Non-pigmented ciliary epithelial cell (primary cell): ENCODE measurements at places on chromosomes 16 and 17.

GRCh38 chr17:27550291-27550930, 80.6 kb upstream of the LGALS9 start:
- no peak for DNase-seq

DNA sequence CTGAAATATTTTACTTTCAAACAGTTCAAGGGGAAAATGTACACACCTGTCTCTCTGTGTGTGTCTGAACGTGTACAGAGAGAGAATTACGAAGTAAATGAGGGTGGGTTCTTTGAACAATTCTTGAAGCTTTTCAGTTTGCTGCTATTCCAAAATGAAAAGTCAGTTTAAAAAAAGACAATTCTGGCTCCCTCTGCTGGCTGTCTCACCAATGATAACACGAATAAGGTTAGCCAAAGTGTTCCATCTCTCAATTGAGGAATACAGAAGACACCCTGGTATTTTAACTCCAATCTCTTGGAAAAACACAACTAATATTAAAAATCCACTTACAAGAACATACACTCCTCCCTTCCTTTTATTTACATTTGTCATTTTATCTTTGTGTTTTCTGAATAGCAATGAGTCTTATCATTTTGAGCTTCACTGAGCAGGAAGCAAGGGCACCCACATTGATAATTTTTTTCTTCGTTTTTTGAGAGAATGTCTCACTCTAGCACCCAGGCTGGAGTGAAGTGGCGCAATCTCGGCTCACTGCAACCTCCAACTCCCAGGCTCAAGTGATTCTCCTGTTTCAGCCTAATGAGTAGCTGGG, 20.5 kb downstream of the EFTUD2 start:
- no peak for DNase-seq

- no peak for DNase-seq
Observed at GRCh38 chr17:74390680-74391653, 23.7 kb downstream of the GPR142 start.

GRCh38 chr16:27634779-27635178, 84.8 kb downstream of the KATNIP start:
- DNase-seq: no peak

- DNase-seq: no peak
Observed at GRCh38 chr16:11136600-11136999, 119.4 kb downstream of the SOCS1 start.

DNA sequence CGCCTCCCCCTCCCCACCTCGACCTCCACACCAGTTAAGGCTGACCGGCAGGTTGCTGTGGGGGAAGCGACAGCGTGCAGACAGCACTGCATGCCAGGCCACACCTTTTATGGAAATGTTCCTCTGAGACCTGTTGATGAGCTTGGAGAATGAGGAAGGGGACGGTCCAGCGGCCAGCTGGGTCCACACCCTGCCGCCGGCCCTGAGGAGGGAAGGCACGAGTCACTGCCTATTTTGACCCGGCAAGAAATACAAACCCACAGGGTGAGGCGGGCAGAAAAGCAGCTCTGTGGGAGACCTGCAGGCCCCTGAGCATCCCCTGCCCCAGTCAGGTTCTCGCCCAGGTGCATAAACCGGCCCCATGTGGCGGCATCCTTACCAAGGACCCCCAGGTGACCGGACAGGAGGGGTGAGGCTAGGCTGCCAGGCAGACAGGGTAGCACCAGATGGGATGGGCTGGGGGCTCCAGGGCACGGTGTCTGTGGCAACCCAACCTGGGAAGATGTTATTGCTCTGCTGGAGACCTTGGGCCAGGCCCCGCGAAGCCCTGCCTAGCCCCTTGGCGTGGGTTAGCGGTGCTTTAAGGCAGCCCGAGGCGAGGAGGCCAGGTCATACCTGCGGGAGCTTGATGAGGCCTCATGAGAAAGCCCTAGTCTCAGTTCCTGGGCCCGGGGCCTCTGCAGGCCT, 12.7 kb downstream of the NATD1 start:
- DNase-seq: no peak

GRCh38 chr17:61414141-61414935, 14.7 kb downstream of the TBX2 start:
- DNase-seq: no peak

DNA sequence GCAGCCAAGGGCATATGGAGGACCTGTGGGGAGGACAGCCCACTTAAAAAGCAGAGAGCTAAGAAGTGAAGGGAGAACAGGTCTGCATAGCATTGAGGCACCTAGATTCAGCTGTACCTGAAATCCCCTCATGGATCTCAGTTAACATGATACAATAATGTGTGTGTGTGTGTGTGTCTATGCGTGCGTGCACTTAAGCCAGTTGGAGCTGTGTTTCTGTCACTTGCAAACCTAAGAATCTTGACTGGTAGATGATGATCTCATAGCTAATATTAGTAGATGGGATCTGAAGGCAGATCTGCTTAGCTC, 1.7 kb upstream of the ITPRIPL2 start:
- no peak for DNase-seq

DNA sequence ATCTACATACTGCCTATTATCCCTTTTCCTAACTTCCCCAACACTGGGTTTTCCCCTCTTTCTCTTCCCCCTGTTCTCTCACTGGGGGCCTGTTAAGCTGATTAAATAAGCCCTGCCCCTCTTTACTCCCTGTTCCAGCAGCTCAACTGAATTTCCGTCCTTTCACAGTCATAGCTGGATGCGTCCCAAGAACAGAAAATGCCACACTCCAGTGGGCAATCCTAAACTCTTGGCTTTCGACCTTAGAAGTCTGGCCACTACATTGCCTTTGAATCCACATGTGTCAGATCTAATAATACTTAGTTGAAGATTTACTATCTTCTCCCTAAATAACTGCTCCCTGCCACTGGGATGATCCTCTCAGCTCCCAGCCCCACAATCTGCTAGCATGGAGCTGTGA, 34.5 kb downstream of the KCNJ16 start:
- DNase-seq: no peak

DNA sequence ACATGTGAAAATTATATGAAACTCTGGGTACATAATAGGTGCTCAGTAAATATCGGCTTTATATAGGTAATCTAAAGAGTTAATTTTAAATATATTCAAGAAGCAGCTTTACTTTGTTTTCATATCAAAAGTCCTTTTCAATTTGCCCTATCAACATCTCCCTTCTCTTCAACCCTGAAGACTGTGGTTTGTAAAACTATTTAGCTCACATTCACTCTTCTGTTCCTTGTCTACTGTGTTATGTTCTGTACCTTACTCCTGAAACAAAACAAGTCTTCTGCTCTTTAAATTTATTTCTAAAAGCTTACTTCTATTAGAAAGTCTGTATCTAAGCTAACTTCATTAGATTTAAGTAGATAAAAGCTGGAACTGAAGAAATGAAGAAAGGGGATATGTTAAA, 301.7 kb upstream of the PMFBP1 start:
- DNase-seq: no peak

- no peak for DNase-seq
Observed at GRCh38 chr16:25692351-25692741, 587 bp downstream of the HS3ST4 start.

- no peak for DNase-seq
Observed at GRCh38 chr17:30176855-30177254, 58.6 kb downstream of the SLC6A4 start.

DNA sequence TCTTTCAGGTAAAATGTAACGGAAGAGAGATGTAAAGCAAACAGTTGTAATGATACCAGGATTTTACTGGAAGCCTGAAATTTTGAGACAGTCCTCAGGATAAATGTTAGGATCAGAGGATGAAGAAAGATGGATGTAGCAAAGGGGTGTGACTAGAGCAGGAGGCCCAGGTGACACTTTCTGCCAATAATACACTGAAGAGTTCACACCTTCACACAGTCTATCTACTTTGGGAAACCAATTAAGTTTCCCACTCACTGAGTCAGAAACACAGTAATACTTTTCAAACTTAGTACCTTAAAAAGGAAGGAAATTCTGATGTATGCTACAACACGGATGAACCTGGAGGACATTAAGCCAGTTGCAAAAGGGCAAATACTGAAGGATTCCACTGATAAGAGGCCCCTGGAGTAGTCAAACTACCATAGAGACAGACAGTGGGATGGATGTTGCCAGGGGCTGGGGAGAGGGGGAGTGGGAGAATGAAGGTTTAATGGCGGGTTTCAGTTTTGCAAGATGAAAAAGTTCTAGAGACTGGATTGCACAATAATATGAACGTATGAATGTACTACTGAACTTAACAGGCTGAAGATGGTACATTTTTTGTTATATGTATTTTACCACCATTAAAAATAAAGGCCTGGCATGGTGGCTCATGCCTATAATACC, 62.3 kb downstream of the CYTH1 start:
- no peak for DNase-seq

- DNase-seq: no peak
Observed at GRCh38 chr17:77410470-77410869, 269.7 kb downstream of the SEC14L1 start.

DNA sequence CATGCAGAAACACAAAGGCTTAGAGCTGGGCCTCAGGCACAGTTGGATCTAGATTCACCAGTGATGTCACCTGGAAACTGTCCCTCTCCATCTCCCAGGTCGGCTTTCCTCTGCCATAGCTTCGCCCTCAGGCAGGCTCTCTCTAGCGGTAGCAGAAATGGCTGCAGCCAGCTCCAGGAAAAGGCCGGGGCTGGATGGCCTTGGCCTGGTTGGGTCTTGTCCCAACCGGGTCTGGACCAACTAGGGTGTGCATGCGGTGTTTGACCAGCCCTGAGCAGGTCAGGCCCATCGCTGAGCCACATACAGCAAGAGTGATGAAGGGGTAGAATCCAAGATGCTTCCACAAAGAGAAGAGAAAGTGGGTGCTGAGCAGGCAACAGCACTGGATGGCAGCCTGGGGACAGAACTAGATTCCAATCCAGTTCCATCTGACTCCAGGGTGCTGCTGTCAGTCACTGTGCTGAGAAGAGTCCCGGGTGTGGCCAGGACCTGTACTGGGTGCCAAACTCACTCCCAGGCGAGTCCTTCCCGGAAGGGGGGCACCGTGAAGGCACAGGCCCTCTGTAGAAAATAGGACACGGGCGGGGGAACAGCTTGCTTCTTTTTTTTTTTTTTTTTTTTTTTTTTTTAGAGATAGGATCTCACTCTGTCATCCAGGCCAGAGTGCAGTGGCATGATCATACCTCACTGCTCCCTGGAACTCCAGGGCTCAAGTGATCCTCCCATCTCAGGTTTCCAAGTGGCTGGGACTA, 51.8 kb downstream of the SOCS3 start:
- no peak for DNase-seq

DNA sequence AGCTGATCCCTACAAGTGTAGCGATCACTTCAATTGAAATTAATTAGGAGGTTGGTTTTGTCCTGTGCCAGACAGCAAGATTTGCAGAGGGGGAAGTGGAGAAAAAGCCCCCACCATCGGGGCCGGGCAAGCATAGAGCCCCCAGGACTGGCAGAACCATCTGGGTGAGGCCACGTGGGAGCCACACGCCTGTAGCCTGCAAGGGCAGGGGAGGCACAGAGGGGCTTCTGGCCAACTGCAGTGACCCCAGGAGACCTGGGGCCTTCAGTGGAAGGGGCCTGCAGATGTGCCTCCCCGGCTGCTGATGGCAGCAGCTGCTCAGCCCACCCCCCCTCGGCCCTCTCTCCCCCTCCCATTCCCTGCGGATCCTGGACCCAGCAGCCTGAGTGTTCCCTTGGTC, 54.1 kb downstream of the BAHCC1 start:
- no peak for DNase-seq

GRCh38 chr17:46031920-46032319, 32.9 kb downstream of the STH start:
- no peak for DNase-seq

DNA sequence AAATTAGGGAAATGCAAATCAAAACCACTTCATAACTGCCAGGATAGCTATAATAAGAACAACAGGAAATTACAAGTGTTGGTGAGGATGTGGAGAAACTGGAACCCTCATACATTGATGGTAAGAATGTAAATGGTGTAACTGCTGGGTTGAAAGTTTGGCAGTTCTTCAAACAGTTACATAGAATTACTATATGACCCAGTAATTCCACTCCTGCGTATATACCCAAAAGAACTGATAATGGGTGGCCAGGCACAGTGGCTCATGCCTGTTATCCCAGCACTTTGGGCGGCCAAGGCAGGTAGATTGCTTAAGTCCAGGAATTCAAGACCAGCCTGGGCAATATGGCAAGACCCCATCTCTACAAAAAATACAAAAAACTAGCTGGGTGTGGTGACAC, 4.5 kb upstream of the CMTM4 start:
- DNase-seq: no peak

- no peak for DNase-seq
Observed at GRCh38 chr17:63140255-63140654, 174.2 kb downstream of the TANC2 start.

- DNase-seq: no peak
Observed at GRCh38 chr17:14072881-14073280, 3.6 kb downstream of the COX10 start.
